ENCODE measurements at places on chromosomes 7 and 10. TPM values are rescaled to one million over a fixed set of nuclear protein-coding genes. Genes with fewer than 3 reads are reported as not detected.

DNA sequence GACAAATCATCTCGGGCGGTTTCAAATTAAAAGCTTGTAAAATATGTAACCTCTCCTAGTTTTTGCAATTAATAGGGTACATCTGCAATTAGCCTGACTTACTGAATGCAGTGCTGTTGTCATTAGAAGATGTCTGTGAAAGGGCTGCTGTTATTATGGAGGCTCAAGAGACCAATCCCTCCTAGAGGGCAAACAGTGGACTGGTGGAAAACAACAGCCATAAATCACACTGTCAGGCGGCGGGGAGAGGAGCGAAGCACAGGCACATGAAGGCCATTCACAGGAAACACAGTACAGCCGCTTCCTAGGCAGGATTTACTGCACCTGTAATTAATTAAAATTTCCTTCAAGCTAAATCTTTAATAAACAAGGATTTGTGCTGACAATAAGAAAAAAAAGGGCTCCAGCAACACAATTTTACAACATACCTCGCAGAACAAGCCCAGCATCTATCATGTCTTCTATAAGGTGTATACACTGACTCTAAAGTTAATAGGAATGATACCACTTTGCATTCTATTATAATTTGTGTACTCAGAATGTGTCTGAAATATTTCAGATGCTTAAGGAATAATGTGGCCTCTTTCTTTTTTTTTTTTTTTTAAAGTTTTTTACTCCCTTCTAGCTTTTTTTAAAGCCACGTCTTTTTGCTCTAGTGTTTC, 50.7 kb downstream of the ERCC6 start:
- peak; percentile 35 for DNase-seq

DNA sequence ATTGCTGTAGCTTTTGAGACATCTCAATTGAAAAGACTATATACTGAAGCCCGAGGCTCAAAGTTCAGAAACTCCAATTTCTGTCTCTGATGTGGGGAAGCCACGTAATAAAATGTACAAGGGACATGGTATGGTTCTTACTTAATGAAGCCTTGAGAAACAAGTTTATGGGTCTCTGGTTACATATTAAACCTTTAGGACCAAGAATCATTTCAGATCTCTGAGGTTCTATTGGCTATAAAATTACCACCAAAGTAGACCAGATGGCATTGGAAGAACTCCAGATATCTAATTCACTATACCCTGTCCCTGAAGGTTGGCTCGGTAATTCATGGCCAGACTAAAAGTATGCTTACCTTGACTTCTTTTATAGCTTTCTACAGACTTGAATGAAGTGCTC, 23.7 kb downstream of the STAMBPL1 start:
- DNase-seq = no peak

GRCh38 chr7:80565554-80565953, 53.7 kb upstream of the GNAT3 start:
- no peak for DNase-seq

GRCh38 chr7:52726986-52727385, 308.4 kb upstream of the POM121L12 start:
- no peak for DNase-seq

DNA sequence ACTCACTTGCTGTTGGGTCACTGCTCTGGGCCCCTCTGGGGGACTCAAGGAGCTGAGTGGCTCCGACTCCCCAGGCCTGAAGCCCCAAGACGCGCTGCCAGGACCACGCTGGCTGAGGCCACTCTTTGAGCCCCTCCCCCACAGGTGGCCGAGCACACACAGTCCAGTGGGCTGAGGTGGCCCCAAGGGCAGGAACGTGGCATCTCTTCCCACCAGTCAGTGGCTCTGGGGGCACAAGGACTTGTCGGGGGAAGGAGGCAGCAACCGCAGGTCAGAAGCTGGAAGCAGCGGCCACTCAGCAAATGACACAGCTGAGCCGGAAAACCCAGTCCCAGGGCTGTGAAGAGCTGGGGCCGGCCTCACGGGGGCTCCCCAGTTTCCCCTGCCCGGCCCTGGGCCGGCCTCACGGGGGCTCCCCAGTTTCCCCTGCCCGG, 24.1 kb downstream of the GRIFIN start:
- DNase-seq = no peak

- no peak for DNase-seq
Measured at GRCh38 chr7:128388145-128388485, 21.7 kb downstream of the IMPDH1 start.

DNA sequence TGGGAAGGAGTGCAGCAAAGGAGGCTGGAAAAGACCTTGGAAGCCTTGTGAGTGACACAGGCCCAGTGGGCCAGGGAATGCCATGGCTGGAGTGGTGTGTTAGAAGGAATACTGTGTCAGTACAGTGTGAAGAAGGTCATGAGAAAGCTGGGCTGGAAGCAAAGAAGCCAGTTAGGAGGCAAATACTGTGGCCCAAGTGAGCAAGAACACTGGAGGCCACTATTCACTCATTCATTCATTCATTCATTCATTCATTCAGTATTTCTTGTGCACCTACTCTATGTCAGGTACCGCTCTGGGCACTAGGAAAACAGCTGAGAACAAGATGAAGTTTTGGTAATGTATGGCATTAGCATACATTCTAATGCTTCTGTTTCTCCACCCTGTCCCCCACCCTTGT, 9.6 kb downstream of the CRTAC1 start:
- DNase-seq = no peak

- DNase-seq = no peak
Measured at GRCh38 chr10:77185696-77186095, 451.9 kb downstream of the KCNMA1 start.

The CLRN3 gene
- 24.1 TPM for polyA plus RNA-seq

The SFTPA1 gene
- not detected for polyA plus RNA-seq

Measured in renal cortex interstitium (tissue), 15 donors.